ENCODE measurements at places on chromosomes 12 and 14. TPM values are rescaled to one million over a fixed set of nuclear protein-coding genes. Genes with fewer than 3 reads are reported as not detected.

EMP1 gene
- total RNA-seq, result 101 TPM

OTUB2 gene
- total RNA-seq, result 7.9 TPM

RNFT2 gene
- 9.8 TPM for total RNA-seq

IFNG gene
- 22.0 TPM for total RNA-seq

RPGRIP1 gene
- total RNA-seq, result not detected

FAR2 gene
- 19.9 TPM for total RNA-seq

KRT77 gene
- not detected for total RNA-seq

SIX4 gene
- total RNA-seq, result 0.80 TPM

ACOT6 gene
- not detected for total RNA-seq

PLEKHG7 gene
- total RNA-seq, result 0.05 TPM

GRCh38 chr12:77153706-77154105 is 88.3 kb upstream of the E2F7 start:
- no peak for DNase-seq

GRCh38 chr12:73452672-73453469 is 1084.8 kb upstream of the ATXN7L3B start:
- DNase-seq, result no peak

- peak; percentile 35 for DNase-seq
These were observed 2.6 kb downstream of the SIX4 start for GRCh38 chr14:60721326-60722106.

DNA sequence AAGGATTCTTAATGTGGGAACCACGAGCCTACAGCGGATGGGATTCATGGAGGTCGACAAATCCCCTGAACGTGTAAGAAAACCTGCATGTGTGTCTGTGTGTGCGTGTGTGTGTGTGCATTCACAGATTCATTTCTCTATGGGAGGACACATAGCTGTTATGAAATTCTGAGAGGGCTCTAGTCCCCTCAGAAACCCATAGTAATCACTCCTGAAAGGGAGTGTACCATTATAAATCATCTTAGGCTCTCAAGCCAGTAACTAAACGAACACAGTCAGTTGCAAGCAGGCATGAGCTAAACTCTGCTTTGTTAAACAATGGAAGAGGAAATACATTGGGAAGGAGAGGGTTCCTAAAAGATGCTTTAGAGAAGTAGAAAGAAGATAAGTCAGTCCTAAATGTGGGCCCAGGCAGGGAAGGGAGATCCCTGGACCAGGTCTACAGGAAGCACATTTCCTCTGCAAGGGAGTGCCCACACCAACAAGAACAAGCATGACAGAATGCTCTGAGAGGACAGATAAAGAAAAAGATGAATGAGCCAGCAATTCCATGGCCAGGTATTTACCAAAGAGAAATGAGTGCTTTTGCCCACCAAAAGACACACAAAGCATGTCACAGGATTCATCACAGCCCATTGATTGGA is 91.3 kb downstream of the ITPR2 start:
- DNase-seq, result no peak

GRCh38 chr14:20632831-20633691 is 8.4 kb downstream of the OR6S1 start:
- peak; percentile 72 for DNase-seq

DNA sequence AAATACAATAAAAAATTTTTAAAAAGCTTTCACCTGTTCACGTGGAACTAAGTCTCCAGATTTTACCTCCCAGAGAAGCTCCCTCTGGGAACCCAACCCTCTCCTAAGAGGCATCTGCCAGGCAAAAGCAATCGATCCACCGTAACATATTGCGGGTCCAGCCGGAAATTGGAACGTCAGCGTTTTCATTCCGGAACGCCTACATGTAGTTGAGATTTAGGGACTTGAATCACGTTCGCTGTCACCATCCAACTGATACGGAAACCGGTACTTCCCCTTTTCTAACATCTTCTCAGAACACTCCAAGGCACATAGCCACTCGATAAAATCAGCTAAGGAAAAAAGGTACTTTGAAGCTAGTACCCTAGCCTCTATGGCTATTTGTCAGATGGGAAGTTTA is 70.3 kb downstream of the COX16 start:
- DNase-seq, result no peak

DNA sequence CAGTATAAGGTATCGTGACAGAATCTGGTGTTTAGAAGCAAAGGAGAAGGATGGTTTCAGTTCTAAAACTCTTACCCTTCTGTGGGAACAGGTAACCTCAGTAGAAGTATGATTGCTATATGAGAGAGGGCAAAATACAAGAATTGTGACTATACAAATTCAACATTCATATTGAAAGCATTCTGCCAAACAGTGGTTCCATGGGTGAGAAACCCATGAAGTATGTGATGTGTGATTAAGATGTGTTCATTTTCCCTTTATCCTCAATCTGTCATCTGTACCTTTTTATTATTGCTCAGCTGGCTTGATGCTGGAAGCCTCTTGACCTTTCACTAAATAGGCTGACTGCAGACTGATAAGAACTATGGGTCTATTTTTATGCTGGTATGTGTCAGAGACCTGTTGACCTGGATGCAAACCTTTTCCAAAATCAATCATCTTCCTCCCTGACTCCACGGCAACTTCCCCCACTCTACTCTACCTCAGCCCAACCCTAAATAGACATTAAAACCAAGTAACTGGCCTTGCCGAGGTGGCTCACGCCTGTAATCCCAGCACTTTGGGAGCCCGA is 109.6 kb downstream of the STXBP6 start:
- DNase-seq, result no peak

GRCh38 chr14:38405851-38406635 is 150.2 kb upstream of the CLEC14A start:
- DNase-seq, result no peak

- no peak for DNase-seq
These were observed 39.5 kb downstream of the GPR65 start for GRCh38 chr14:88044444-88044758.

DNA sequence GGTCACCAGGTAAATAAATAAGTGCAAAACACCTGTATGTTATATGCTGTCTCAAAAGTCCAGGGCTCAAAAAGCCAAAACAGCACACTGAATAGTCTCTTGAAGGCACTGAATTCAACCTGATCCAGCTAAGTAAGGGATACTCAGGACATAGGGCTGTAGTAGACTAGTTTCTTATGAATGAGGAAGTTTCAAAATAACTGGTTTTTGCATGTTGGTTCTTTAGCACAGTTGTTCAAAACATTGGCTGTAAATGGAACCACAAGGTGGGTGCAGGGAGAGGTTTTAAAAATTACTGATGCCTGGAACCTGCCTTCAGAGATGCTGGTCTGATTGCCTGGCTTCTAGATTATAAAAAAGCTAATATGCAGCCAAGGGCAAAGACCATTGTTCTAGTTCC is 34.1 kb downstream of the NDUFA12 start:
- DNase-seq, result no peak

GRCh38 chr12:1502379-1502720 is 92.0 kb downstream of the FBXL14 start:
- no peak for DNase-seq

- DNase-seq, result no peak
These were observed 47.9 kb downstream of the NTF3 start for GRCh38 chr12:5479761-5480160.

GRCh38 chr12:120849765-120850164 is 54.4 kb downstream of the SPPL3 start:
- DNase-seq, result no peak

DNA sequence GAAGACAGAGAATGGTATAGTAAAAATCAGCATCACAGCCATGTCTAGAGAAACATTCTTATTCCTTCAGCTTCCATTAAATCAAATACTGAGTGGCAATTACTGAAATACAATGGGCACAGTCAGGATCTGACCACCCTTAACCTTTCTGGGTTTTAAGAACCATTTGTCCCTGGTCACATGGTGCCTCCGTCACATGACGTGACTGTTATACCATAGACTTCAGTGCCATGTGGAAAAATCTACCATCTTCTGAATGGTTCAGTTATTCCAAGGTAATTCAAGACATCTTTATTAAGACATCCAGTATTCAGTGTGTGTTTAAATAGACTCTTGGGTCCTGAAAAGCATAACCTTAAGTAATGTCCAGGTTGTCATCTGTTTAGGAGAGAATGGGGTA is 553.1 kb upstream of the FLRT2 start:
- DNase-seq, result no peak

- DNase-seq, result no peak
These were observed 114.2 kb upstream of the ARHGAP5 start for GRCh38 chr14:31962920-31963319.

DNA sequence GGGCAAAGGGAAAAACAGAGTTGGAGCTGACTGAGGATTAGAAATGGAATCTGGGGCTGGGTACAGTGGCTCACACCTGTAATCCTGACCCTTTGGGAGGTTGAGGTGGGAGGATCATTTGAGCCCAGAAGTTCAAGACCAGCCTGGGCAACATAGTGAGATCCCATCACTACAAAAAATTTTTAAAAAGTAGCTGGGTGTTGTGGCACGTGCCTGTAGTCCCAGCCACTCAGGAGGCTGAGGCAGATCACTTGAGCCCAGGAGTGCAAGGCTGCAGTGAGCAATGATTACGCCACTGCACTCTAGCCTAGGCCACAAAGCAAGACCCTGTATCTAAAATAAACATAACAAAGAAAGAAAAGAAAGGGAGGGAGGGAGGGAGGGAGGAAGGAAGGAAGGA is 14.9 kb upstream of the DCP1B start:
- DNase-seq, result no peak

GRCh38 chr14:96237641-96238040 is 18.4 kb upstream of the BDKRB1 start:
- DNase-seq, result no peak

DNA sequence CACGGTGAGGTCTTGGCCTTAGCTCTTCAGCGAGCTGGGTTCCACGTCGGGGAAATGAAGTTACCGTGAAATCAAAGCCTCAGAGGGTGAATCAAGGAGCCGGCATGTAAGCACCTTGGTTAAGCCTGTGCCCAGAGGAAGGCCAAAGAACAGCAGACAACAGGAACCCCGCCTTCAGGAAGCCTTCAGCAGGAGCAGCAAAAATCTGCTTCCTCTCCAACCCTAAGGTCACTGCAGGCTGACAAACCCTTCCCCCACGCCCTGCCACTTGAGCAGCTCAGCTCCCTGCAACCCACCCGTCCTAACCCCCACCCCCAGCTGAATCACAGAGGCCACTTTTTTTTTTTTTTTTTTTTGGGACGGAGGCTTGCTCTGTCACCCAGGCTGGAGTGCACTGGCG is 72.9 kb upstream of the LTA4H start:
- DNase-seq, result peak; percentile 54

DNA sequence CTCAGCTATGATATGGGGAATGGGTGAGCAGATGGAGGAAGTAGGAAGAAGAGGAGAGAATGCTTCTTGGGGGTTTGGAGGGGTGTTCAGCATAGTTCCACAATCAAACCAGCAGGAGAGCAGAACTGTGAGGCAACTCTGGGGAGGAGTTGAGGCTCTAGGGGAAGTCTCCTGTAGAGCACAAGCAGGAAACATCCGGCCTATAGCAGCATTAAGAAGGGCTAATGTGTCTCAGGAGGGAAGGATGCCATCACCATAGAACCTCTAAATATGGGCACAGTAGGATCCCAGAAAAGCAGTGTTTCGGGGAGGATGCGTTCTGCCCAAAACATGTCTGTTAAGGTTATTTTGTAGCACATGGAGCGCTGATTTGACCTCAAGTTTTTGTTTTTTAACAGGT is 8.4 kb upstream of the SALL2 start:
- no peak for DNase-seq

GRCh38 chr14:81337073-81337472 is 63.1 kb downstream of the STON2 start:
- no peak for DNase-seq

DNA sequence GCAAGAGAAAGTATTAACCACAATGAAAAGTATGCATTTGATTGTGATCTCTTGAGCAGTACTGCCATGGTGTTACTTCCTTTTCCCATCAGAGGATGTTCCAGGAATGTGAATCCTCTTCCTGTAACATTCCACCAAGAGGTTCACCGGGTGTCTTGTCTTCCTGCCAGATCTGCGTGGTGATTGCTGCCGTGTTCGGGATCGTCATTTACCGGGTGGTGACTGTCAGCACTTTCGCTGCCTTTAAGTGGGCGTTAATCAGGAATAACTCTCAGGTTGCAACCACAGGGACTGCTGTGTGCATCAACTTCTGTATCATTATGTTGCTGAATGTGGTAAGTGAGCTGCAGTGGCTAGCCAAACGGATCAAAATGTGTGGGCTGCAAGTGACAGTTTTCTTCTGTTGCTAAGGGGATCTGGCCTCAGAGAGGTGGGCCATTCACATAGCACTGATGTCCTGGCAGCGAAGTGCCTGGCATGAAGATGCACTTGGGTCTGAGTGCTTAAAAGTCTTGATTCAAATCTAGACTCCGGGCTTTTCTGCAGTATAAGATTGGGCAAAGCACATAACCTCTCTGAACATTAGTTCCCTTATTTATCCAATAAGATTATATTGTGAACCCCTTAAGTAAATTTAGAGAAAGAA is 123.4 kb downstream of the SLC5A8 start:
- no peak for DNase-seq

DNA sequence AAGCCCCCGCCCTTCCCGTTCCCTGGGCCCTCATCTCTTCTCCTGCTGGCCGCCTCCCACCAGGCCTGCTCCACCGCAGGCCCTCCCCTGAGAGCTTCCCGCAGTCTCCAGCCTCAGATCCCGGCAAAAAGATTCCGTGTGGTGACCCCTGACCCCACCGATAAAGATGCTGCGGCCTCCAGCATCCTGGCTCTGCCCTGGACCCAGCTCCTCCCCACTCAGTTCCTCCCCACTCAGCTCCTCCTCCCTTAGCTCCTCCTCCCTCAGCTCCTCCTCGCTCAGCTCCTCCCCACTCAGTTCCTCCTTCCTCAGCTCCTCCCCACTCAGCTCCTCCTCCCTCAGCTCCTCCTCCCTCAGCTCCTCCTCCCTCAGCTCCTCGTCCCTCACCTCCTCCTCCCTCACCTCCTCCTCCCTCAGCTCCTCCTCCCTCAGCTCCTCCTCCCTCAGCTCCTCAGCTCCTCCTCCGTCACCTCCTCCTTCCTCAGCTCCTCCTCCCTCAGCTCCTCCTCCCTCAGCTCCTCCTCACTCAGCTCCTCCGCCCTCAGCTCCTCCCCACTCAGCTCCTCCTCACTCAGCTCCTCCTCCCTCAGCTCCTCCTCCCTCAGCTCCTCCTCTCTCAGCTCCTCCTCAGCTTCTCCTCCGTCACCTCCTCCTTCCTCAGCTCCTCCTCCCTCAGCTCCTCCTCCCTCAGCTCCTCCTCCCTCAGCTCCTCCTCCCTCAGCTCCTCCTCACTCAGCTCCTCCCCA is 17.0 kb downstream of the NOC4L start:
- no peak for DNase-seq
